Lower lobe of right lung (tissue), 2 donors: ENCODE measurements at places on chromosomes 7 and 10. TPM values are rescaled to one million over a fixed set of nuclear protein-coding genes. Genes with fewer than 3 reads are reported as not detected.
A peak's percentile ranks its signal among the peaks of the same experiment; 100 is the strongest.

Gene ASB10
- not detected for total RNA-seq

Gene PIK3CG
- total RNA-seq, result 14.9 TPM

Gene SYT15B
- 40.6 TPM for total RNA-seq

Gene TMEM139
- total RNA-seq, result 25.9 TPM

Gene KEL
- 1.6 TPM for total RNA-seq

Gene GDI2
- 192 TPM for total RNA-seq

Gene AASS
- 24.2 TPM for total RNA-seq

Gene BEND7
- total RNA-seq, result 16.9 TPM

Gene NPVF
- not detected for total RNA-seq

Gene CRYGN
- not detected for total RNA-seq

Gene SLC35G1
- 3.6 TPM for total RNA-seq

DNA sequence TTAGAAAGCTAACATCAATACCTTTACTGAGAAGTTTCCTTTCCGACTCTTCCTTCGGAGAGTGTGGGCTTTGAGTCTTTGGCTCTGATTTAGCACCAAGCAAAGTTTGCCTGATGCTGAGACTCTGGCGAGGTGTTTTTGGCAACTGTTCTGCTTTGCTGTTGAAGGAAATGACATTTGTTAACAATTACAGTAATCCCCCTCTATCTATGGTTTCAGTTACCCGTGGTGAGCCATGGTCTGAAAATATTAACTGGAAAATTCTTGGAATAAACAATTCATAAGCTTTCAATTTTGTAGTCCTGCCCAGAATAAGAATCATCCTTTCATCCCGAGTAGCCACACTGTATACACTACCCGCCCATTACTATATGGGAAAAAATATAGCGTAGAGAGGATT is 126.3 kb downstream of the ARHGAP21 start:
- no peak for DNase-seq
- peaks cover 100% of the 10 kb centered on the region for H3K36me3 ChIP-seq
- no peaks in the 10 kb centered on the region for H3K4me1 ChIP-seq
- H3K4me3 ChIP-seq, result no peak overlapping the region
- no peaks in the 10 kb centered on the region for H3K27me3 ChIP-seq

DNA sequence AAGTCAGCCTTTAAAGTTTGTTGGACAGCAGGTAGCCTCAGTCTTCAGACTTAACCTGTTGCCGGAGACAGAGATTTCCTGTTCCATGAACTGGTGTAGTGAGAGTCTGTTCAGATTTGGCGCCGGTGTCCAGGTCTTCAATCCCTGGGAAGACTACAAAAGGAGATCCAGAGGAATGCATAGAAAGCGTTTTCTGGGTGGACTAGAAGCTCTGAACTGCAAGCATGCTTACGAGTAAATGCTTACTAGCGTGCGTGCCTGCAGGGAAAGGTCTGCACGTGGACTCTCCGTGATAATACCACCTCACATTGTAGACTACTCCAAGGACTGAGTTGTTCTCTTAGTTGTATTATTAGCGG is 878 bp downstream of the GLRX3 start:
- peak overlapping the region; percentile 85 for H3K27ac ChIP-seq
- no peaks in the 10 kb centered on the region for H3K27me3 ChIP-seq
- H3K4me1 ChIP-seq, result peaks cover 33% of the 10 kb centered on the region
- H3K36me3 ChIP-seq, result peaks cover 2% of the 10 kb centered on the region

GRCh38 chr7:108045154-108045553 is 42.2 kb upstream of the LAMB1 start:
- no peaks in the 10 kb centered on the region for H3K36me3 ChIP-seq
- no peak overlapping the region for H3K4me3 ChIP-seq
- H3K27ac ChIP-seq, result no peak overlapping the region

GRCh38 chr10:123101872-123102271 is 33.9 kb upstream of the HMX3 start:
- H3K27ac ChIP-seq, result no peak overlapping the region
- peaks cover 6% of the 10 kb centered on the region for H3K27me3 ChIP-seq
- H3K4me3 ChIP-seq, result no peak overlapping the region
- DNase-seq, result no peak

DNA sequence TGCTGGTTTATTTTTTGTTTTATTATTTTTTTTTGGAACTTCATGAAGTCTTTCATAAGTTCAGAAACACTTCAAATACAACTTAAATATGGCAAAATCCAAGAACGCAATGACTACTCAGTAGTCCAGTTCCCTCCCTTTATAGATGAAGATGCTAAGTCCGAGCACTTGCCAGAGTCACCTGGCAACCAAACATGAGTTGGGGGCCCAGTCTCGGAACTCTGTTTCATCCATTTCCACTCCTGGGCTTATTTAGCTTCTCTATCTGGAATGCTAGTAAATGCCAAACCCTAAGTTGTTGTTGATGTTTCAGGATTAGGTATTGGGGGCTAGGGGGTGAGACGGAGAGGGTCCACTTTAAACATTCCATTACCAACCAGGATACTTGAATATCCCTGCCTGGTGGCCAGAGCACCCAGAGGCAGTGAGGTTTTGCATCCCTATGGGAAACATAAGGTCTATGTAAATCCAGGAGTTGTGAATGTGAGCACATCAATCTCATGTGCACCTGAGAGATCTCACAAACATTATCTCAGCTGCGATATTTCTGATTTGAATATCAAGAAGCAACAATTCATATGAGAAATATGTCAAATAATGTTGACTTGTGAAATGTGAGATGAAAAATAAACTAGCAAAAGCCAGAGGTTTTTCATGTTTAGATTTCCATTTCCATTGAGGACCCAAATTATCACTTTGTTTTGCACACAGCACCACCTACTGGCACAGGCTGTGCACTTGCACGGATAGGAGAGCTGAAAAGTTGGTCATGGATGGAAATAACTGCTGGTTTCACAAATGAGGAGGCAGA is 129.3 kb downstream of the PKD1L1 start:
- H3K4me3 ChIP-seq, result no peak overlapping the region
- H3K27me3 ChIP-seq, result no peaks in the 10 kb centered on the region
- no peaks in the 10 kb centered on the region for H3K36me3 ChIP-seq
- peak; percentile 63 for DNase-seq
- peaks cover 8% of the 10 kb centered on the region for H3K4me1 ChIP-seq

DNA sequence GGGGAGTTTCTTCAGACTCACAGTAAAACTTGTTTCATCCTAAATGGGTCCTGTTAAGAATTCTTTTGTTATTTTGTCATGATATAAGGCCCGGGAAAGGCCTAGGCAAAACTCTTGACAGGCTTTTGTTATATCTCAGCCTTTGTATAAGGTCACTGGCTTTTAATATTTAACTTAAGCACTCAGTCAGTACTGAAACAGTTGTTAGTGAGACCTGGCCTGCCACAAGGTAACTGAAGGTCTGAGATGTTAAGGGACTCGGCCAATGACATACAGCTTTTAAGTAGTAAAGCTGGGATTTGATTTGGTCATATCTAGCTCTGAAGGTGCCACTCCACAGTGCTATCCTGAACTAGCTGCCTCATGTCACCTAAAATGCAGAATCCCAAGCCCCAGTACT is 57.2 kb upstream of the STEAP4 start:
- no peak for DNase-seq
- no peak overlapping the region for H3K4me3 ChIP-seq
- no peaks in the 10 kb centered on the region for H3K27me3 ChIP-seq
- no peaks in the 10 kb centered on the region for H3K4me1 ChIP-seq
- no peaks in the 10 kb centered on the region for H3K36me3 ChIP-seq

DNA sequence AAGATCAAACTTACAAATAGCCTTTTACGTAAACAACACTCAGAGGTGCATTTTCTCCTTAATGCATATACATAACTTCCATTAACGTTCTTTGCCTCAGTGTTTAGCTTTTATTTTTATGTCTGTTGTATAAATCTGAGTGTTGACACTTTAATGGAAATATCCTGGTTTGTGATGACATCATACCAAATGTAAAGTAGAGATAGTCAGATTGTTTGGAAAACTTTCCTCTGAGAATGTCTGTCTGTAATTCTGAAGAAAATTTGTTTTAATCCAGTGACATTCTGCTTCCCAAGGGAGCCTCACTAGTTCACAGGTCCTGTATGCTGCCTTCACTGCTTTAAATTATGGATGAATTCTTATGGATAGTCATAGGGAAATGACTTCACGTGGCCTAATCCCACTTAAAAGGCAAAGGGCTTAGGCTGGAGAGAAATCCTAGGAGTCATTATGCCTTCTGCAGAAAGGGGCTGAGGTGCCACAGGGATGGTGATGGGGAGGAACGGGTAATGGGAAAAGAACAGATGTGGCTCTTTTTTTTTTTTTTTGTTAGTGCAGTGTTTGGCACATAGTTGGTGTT is 93.2 kb downstream of the DNAJB9 start:
- no peaks in the 10 kb centered on the region for H3K27me3 ChIP-seq
- DNase-seq, result no peak
- H3K4me3 ChIP-seq, result no peak overlapping the region

DNA sequence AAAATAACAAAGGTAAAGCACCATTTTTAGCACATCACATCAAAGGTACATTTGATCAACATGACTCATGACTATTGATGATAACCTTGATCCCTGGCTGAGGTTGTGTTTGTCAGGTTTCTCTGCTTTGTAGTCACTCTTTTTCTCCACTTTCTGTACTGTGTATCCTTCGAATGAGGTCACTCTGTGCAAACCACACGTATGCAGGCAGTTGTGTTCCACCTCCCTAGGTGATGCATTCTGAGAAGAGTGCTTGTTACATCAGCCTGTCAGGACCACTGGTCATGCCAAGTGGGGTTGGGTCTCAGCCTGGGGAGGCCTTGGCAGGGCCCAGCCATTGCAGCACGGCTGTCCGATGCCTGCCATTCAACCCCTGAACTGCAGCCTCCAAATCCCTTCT is 62.8 kb upstream of the GJD4 start:
- no peak for DNase-seq
- H3K4me3 ChIP-seq, result no peak overlapping the region
- H3K4me1 ChIP-seq, result no peaks in the 10 kb centered on the region
- no peaks in the 10 kb centered on the region for H3K27me3 ChIP-seq

- H3K4me1 ChIP-seq, result peaks cover 28% of the 10 kb centered on the region
- DNase-seq, result no peak
- no peak overlapping the region for H3K27ac ChIP-seq
- H3K27me3 ChIP-seq, result peaks cover 100% of the 10 kb centered on the region
- H3K4me3 ChIP-seq, result no peak overlapping the region
These were observed 4.9 kb upstream of the FEZF1 start for GRCh38 chr7:122309421-122309820.

DNA sequence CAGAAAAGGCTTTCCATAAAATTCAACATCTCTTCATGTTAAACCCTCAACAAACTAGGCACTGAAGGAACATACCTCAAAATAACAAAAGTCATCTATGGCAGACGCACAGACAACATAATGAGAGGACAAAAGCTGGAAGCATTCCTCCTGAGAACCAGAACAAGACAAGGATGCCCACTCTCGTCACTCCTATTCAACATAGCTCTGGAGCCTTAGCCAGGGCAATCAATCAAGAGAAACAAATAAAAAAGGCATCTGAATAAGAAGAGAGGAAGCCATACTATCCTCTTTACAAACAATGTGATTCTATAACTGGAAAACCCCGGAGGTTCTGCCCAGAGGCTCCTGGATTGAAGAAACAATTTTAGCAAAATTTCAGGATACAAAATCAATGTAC is 251.0 kb downstream of the MALRD1 start:
- no peak overlapping the region for H3K4me3 ChIP-seq
- no peak for DNase-seq
- H3K36me3 ChIP-seq, result no peaks in the 10 kb centered on the region
- no peaks in the 10 kb centered on the region for H3K4me1 ChIP-seq
- H3K27me3 ChIP-seq, result no peaks in the 10 kb centered on the region

GRCh38 chr10:51981731-51982130 is 282.3 kb upstream of the CSTF2T start:
- H3K4me3 ChIP-seq, result no peak overlapping the region
- DNase-seq, result no peak
- no peak overlapping the region for H3K27ac ChIP-seq
- no peaks in the 10 kb centered on the region for H3K4me1 ChIP-seq
